ENCODE measurements at places on chromosomes 5 and 9.

DNA sequence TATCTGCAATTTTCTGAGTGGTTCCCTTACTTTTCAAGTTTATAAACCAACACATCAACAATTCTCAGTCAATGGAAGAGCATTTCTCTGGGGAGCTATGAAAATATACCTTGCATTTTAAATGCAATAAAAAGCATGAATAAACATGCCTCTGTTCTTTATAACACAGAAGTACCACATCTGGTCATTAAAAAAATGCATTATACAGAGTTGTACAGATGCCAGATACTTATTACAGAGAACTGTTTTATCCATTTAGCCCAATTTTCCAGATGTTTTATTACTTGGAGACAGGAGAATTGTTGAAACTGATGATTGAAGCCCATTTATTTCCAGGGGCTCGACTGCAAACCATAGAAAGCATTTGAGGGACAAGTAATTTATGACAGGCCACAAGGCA, 19.2 kb upstream of the HEXB start:
- no peak for DNase-seq

- DNase-seq: no peak
Observed at GRCh38 chr5:57700484-57700883, 217.9 kb upstream of the ACTBL2 start.

DNA sequence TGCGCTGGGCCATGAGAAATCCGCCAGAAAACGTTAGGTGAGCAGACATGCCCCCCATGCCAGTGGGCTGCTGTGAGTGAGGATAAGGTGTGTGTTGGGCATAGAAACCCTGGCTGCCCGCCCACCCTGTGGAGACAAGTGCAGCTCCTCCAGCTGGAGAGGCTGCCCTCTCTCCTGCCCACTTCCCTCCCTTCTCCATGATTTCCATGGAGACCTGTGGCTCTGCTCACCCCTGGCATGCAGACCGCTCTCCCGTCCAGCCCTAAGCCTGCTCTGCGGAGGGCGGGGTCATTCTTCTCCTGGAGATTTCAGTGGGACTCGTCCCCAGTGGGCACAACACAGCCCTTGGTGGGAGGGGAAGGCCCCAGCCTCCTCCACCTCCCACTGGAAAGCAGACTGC, 133.0 kb upstream of the FAM120A start:
- DNase-seq: no peak

DNA sequence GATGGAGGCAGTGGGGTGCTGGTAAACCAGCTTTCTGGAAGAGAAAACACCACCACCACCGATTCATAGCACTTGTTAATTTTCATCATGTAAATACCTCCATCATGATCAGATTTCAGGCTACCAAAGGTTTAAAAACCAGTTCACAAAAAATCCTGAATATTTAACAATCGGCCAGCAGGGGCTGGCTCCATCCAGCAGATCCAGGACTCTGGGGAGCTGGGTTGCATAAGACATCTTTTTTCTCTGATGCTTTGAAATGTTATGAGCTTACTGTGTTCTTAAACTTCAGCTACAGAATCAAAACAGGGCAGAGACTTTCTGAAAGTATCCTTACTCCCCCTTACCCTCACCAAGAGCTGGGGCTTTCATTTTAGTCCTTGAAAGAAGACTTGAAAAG, 14.6 kb upstream of the RNF183 start:
- no peak for DNase-seq
